ENCODE measurements at places on chromosomes 5 and 9. TPM values are rescaled to one million over a fixed set of nuclear protein-coding genes. Genes with fewer than 3 reads are reported as not detected.

Gene TTC39B
- total RNA-seq = 54.2 TPM

Gene CD14
- total RNA-seq = 15.9 TPM

Gene MOB3B
- 0.28 TPM for total RNA-seq

Gene SPATA31D4
- not detected for total RNA-seq

Gene IL5
- not detected for total RNA-seq

- no peak overlapping the region for H3K4me3 ChIP-seq
- DNase-seq = no peak
- no peaks in the 10 kb centered on the region for H3K4me1 ChIP-seq
- H3K27me3 ChIP-seq = no peaks in the 10 kb centered on the region
These were observed 81.3 kb downstream of the ANKRD33B start for GRCh38 chr5:10645146-10645545.

DNA sequence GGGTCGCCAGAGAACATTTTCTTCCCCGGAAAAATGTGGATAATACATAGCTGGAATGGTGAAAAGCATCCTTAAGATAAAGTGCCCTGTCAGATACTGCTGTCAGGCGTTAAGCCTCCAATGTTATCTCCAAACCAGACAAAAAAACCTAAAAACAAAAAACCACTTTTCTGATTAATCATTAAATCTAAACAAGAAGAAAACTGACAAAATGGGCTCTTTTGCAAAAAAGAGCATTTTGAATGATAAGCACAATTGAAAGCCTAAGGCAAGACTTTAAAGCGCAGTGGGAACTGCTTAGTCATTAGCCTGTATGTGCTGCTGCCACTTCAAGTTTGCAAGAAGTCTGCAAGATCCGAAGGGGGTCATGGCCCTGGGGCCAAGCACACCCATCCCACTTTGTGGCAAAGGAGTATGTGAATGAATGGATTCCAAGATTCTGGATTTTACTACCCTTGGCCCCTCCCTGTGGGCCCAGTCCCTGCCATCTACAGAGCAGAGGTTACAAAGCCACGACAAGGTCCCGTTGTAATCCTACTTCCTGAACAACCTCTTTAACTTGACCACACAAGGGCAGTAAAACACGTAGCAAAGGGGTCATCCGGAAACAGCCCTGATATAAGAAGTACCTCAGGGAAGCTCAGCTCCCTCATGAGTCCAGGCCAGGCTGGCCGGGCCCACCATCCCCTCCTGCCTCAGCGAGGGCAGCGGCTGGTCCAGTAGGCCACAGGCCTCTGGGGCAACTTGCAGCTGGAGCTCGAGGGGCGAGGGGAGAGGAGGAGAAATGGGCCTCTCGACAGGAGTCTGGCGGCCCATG is 29.7 kb downstream of the SHB start:
- H3K4me3 ChIP-seq = no peak overlapping the region
- no peaks in the 10 kb centered on the region for H3K4me1 ChIP-seq
- no peak overlapping the region for H3K27ac ChIP-seq
- DNase-seq = no peak
- no peaks in the 10 kb centered on the region for H3K36me3 ChIP-seq

DNA sequence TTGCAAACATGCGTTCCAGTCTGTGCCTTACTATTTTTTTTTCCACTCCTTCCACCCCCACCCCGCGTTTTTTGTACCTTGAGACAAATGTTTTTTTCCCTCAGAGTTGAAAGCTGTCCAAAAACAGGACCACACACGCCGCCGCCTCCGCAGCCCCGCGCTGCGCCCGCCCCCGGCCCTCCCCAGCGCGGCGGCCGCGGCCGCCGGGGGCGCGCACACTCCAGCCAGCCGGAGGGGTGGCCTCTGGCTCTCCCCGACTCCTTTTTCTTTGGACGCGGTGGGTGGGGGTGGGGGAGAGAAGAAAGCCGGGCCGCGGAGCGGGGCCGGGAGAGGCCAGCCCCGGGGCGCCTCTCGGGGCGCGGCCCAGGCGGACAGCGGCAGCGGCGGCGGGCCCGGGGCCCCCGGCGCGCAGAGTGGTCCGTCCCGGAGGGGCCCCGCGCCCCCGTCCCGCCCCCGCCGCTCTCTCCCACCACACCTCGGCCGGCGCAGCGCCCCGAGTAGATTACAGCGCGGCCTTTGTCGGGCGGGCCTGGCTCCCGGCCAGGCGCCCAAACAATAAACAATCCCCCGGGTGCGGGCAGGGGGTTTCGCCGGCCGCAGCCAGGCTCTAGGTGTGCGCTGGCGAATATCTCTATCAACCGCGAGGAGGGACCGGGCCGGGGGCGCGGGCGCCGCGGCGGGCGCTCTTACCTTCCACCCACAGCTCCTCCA is 10.9 kb downstream of the PTCH1 start:
- H3K4me1 ChIP-seq = peaks cover 33% of the 10 kb centered on the region
- H3K36me3 ChIP-seq = no peaks in the 10 kb centered on the region
- H3K27ac ChIP-seq = peak overlapping the region; percentile 75
- peaks cover 32% of the 10 kb centered on the region for H3K27me3 ChIP-seq

DNA sequence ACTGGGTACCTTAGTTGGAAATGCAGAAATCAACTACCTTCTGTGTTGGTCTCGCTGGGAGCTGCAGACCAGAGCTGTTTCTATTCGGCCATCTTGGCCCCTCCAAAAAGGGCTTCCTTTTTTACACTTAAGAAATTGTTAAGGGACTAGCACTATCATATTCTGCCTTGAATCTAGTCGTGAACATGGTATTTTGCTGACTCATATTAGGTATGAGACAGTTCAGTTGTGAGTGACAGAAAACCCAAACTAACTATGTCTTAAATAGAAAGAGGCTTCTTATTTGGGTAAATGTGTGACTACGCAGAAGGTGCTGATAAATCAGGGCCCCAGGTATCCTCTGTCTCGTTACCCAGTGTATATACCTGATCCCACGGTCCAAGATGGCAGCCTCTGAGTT is 298.2 kb downstream of the EDIL3 start:
- no peak for DNase-seq
- H3K36me3 ChIP-seq = no peaks in the 10 kb centered on the region

DNA sequence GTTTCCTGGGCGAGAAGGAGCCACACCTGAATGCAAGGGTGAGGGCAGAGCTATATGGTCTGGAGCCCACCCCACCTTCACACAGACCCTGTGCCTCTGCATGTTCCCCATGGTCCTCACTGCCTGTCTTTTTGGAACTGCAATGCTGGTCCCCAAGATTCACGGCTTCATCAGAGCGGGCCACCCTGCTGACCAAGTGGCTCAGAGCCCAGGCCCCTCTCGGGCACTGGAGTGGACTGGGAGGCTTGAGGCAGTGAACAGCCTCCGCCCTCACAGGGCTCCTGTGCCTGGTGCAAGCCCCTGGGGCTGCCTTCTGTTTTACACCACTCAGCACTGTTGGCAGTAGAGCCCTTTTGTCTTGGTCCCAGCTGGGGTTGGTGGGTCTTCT is 143.2 kb downstream of the CACNA1B start:
- peaks cover 3% of the 10 kb centered on the region for H3K27me3 ChIP-seq
- H3K27ac ChIP-seq = no peak overlapping the region
- no peaks in the 10 kb centered on the region for H3K36me3 ChIP-seq
- no peak for DNase-seq
- H3K4me1 ChIP-seq = no peaks in the 10 kb centered on the region

- H3K27me3 ChIP-seq = no peaks in the 10 kb centered on the region
- H3K4me3 ChIP-seq = no peak overlapping the region
- no peaks in the 10 kb centered on the region for H3K4me1 ChIP-seq
- no peaks in the 10 kb centered on the region for H3K36me3 ChIP-seq
These were observed 109.2 kb downstream of the OSTF1 start for GRCh38 chr9:75197561-75197960.

DNA sequence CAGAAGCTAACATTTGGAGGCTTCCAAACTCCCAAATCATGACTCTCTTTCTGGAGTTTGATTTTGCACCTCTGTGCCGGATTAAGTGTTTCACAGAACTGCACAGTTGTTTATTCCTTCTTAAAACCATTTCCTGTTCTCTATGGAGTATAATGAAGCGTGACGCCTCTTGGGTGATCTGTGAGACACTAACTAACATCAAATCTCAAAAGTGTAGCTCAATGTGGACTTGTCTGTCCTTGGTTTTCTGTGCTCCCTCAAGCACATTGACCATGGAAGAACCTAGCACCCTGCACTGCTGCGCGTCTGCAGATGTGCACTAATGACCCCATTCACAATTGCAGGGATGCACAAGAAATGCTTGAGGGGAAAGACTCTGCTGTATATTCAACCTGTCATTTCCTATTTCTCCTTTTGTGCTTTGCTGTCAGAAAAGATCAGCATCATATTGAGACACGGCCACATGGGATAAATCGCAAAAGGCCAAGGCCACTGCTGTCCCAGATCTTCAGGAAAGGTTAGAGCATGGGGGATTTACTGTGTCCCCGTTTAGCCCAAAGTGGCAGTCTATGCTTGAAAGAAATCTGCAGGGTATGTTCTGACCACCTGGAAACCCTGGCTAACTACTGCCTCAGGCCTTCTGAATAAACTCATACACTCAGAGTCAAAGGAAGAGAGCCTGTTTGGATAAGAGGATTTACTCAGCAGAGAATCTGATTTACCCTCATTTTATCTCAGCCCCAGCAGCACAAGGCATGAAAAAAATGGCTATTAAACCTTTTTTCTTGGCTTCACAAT is 109.6 kb downstream of the BAAT start:
- no peak overlapping the region for H3K27ac ChIP-seq
- H3K27me3 ChIP-seq = peaks cover 2% of the 10 kb centered on the region
- no peaks in the 10 kb centered on the region for H3K4me1 ChIP-seq
- no peak for DNase-seq

DNA sequence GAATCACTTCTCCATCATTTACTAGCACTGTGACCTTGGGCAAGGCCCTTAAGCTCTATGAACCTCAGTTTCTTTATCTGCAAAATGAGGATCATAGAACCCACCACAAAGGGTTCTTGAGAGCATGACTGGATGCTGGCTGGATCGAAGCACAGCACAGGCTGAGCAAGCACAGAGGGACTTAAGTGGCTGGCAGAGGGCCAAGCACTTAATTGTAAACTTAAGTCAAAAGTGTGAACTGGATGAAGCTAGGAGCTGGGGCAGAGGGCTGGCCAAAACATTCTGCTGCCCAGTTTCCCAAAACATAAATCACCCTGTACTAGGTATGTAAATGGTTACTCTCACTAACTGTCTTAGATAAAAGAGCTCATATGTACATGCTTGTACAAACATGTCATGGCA is 112.3 kb upstream of the WWC1 start:
- DNase-seq = no peak
- no peak overlapping the region for H3K4me3 ChIP-seq
- no peaks in the 10 kb centered on the region for H3K36me3 ChIP-seq

GRCh38 chr5:110371725-110372041 is 354.8 kb downstream of the TMEM232 start:
- H3K4me3 ChIP-seq = no peak overlapping the region
- no peaks in the 10 kb centered on the region for H3K27me3 ChIP-seq
- H3K4me1 ChIP-seq = no peaks in the 10 kb centered on the region
- DNase-seq = no peak
- no peak overlapping the region for H3K27ac ChIP-seq

DNA sequence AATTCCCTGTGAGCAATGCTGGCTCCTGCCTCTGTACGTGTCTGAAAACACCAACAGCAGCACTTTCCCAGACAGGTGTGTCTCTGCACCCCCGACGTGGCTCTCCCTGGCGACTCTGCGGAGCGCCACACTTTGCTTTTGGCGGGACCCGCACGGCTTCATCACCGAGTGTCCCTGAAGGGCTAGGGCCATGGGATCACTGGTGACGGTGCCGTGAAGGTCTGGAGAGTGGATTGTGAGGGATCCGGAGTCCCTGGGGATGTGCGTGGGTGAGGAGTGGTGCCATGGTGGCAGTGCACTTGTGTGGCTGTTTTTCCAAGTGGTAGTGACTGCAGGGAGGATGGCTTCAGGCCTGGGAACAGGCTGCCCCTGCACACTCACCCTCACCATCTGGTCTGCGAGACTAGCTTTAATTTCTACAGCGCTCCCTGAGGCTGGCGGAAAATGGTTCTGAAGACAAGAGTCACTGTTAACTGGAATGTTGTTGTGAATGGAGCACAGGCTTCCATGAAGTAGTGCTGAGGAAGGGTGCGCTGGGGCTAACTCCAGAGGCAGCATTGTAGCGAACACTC is 3.2 kb downstream of the NKD2 start:
- H3K36me3 ChIP-seq = no peaks in the 10 kb centered on the region
- DNase-seq = no peak

GRCh38 chr5:68456756-68457217 is 241.2 kb downstream of the PIK3R1 start:
- no peak for DNase-seq
- peaks cover 3% of the 10 kb centered on the region for H3K4me1 ChIP-seq
- no peaks in the 10 kb centered on the region for H3K36me3 ChIP-seq
- H3K4me3 ChIP-seq = no peak overlapping the region
- H3K27me3 ChIP-seq = no peaks in the 10 kb centered on the region

DNA sequence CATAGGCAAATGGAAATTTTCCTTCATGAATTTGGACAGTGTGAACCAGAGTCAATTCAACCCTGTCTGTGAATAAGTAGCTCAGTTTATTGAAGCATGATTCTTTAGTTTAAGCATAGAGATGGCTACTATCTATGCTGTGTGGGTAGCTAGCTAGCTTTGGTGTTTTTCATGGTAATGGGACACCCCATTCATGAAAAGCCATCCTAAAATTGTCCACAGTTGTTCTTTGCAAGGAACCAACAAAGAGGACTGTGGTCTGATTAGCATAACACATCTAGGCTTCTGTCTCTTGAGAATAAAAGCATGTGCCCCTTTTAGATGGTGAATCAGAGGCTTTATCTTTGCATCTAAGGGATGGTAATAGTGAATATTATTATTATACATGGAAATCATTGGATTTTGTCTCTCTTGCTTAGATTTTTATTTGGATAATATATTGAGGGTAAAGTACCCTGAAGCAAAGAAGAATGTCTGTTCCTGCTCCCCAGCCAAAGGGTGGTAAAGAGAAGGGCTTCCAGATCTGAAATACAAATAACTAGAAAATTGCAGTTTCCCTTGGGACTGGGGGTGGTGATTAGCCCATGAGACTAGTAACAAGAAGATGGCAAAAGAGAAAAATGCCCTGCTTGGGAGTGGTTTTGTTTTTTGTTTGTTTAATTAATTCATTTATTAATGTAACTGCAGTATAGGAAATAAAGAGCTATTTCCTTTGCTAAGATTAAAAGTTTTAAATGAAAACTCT is 624.2 kb upstream of the ZNF608 start:
- H3K36me3 ChIP-seq = no peaks in the 10 kb centered on the region
- H3K27me3 ChIP-seq = peaks cover 2% of the 10 kb centered on the region
- no peak for DNase-seq
- no peaks in the 10 kb centered on the region for H3K4me1 ChIP-seq

DNA sequence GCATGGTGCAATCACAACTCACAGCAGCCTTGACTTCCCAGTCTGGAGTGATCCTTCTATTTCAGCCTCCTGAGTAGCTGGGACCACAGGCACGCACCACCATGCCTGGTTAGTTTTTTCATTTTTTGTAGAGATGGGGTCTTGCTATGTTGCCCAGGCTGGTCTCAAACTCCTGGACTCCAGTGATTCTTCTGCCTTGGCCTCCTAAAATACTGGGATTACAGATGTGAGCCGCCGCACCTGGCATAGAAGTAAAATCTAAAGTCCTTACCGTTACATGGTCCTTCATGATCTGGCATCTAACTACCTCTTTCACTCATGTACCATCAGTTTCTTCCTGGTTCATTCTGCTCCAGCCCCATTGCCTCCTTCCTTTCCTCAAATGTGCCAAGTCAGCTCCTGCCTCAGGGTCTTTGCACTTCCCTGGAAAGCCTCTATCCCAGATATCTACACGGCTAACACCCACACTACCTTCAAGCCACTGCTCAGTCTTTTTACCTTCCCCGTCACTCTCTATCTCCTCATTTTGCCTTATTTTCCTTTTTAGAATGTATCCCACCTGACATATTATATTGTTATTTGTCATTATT is 6.9 kb upstream of the RBM27 start:
- H3K27ac ChIP-seq = no peak overlapping the region
- no peak overlapping the region for H3K4me3 ChIP-seq
- H3K36me3 ChIP-seq = no peaks in the 10 kb centered on the region
